Right lobe of liver (tissue), 6 donors: ENCODE measurements at places on chromosomes 16 and 17. TPM values are rescaled to one million over a fixed set of nuclear protein-coding genes. Genes with fewer than 3 reads are reported as not detected.

KRTAP2-3 gene
- total RNA-seq = not detected

- peak overlapping the region; percentile 99 for H3K27ac ChIP-seq
- peaks cover 24% of the 10 kb centered on the region for H3K4me1 ChIP-seq
- no peaks in the 10 kb centered on the region for H3K27me3 ChIP-seq
Observed at GRCh38 chr17:28599311-28600184, 723 bp upstream of the SPAG5 start.

DNA sequence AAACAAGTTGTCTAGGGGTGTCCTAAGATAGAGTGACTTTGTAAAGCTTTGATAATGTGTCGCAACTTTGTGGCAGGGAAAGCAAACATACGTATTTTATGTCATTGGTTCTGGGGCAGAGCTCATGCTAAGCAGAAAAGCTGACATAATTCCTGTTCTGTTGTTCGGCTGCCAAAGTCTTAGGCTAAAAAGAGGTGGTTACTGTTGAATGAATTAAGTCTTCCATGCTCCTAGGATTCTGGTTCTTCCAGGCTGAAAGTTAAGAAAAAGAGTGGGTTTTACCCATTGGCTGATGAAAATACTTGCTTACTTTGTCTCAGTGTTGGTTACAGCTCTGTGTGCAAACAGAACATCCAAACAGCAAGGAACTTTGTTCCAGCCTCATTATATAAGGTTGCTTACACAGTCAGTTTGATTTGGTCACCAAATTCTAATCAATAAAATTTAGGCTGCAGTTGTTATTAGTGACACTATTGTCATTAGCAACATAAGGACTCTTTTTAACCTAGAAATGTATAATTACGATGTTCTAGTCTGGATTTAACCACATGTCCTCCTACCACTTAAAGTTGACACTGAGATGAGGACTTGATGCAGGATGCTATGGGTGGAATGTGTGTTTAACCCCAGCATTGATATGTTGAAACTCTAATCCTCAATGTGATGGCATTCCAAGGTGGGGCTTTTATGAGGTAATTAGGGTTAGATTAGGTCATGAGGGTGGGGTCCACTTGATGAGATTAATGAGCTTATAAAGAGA is 114.0 kb upstream of the GOT2 start:
- DNase-seq = no peak
- no peaks in the 10 kb centered on the region for H3K27me3 ChIP-seq
- peak overlapping the region; percentile 33 for H3K27ac ChIP-seq
- no peaks in the 10 kb centered on the region for H3K36me3 ChIP-seq
- no peak overlapping the region for H3K4me3 ChIP-seq

DNA sequence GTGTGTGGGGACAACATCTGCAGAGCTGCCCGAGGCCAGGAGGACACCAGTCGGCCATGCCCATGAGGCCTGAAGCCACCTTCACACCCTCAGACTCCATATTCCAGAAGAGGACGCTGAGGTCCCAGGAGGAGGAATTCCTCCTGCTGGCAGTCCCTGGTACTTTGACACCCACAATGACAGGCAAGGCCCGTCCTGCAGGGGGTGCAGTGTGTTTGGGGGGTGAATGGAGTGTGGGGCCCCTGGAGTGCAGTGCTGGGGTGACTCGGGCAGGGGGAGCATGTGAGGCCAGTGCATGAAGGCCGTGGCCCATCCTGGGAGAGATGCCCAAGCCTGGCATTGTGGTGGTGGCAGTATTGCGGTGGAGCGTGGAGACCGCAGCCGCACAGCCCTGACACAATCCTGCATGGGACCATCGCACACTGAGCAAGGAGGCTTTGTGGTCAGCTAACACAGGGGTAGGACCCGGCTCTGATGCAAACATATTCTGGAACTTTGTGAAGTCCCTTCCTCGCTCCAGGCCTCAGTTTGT is 52.2 kb downstream of the ZDHHC7 start:
- H3K4me1 ChIP-seq = no peaks in the 10 kb centered on the region
- H3K36me3 ChIP-seq = no peaks in the 10 kb centered on the region
- no peak overlapping the region for H3K4me3 ChIP-seq
- H3K27me3 ChIP-seq = no peaks in the 10 kb centered on the region
- DNase-seq = no peak
- no peak overlapping the region for H3K27ac ChIP-seq

- no peak for DNase-seq
- H3K4me3 ChIP-seq = no peak overlapping the region
- no peaks in the 10 kb centered on the region for H3K27me3 ChIP-seq
- H3K36me3 ChIP-seq = no peaks in the 10 kb centered on the region
Observed at GRCh38 chr17:72631568-72631948, 460.9 kb downstream of the SLC39A11 start.
